ENCODE measurements at places on chromosomes 2 and 18. TPM values are rescaled to one million over a fixed set of nuclear protein-coding genes. Genes with fewer than 3 reads are reported as not detected.

DNA sequence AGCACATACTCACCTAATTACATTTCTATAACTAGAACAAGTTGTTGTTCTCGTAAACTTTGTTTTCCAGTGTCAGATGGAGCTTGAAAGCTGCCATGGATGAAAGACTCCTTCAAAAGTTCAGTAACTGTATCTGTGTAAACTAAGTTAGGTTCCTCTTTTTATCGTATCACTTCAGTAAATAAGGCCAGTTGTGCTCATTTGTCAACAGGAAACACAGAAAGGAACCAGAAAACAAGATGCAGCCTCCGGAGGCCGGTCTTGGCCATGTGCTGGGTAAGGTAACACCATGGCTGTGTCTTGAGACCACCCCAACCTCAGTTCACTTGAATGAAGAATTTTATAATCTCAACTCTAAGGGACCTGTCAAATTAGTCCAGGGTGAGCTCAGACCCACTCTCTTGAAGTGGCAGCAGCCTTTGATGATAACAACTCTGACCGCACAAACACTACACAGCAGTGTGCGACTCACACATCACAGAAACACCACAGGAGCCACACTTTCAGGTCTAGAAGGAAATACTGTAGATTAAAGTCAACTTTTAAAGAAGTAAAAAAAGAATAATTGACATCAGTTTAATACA is 213.8 kb downstream of the AFF3 start:
- no peak for DNase-seq

DNA sequence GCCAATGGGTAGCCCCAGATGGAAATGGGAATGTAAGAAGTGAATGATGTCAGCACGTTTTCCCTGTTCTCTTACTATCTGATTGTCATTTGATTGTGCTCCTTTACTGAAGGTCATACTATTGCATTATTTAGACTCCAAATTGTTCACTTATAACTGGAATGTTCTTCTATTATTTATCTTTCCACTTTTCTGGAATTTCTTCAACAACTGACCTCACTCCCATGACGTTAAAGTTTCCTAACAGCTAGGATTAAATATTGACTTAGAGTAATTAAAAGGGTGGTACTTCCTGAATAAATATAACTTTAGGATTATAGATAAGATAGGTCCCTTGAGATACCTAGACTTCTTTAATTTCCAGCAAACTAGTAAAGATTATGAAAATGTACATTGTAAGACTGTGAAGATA is 10.9 kb upstream of the GULP1 start:
- DNase-seq, result no peak

DNA sequence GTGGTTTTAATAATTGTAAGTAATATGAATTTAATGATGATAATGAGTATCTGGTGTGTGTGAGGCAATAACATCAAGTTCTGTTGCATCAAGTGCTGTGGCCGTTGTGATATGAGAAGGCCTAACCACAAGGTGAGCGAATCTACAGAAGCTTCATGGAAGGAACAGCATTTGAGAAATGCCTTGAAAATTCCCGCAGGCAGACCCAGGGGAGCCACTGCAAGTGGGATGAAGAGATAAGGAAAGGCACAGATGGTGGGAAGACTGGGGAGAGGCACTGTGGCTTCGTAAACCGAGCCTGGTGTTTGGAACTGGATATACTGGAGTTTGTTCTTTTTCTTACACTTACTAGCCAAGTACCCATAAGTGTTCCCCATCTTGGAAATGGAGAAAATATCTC is 357.5 kb downstream of the PTPRM start:
- no peak for DNase-seq

The CYS1 gene
- 245 TPM for total RNA-seq

DNA sequence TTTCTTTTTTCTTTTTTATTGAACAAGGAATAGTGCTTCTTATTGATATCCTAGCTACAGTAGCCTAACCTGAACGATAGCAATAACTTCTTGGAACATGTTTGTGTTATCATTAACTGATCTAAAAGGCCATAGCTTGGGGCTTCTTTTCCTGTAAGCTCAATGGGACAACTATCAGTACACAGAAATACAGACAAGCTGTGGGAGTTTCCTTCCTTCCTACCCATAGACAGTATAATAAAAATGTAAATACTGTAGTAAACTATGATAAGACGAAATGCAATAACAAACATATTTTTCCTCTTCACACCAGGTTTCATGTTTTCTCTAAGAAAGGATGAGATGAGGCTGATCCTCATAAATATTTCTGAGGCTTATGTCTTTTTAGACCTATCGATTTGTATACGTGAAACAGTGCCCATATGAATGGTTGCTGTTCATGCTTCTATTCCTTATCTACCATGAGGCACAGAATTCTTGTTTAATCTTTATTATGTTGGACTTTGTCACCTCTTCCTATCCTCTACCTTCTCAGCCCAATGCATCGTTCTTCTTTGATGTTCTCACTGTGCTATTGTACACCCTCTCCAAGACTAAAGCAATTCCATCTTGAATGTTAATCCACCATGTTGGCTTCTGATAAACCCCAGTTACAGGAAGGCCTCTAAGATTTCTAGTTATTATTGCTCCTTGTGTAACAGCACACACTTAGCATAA is 361.4 kb downstream of the DCC start:
- no peak for DNase-seq

DNA sequence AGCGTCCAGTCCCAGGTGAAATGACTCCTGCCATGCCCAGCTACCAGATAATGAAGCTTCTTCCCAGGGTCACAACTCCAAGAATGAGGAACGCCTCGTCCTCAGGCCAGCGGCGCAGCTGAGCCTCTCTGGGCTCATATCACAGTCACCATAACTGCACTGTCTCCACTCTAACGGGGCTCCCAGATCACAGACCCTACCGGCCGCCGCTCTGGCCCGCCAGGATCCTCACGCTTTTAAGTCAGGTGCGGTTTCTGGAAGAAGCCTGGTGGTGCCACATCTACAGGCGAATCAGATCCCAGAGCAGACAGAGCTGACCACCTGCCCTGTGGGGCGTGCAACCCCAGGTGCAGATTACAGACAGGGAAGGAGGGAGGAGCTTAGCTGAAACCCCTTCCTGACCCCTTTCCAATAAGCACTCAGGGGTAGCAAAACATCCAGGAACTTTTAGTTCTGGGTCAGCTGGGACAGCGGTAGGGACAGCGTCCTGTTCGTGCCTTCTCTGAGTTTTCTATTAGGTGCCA is 3.7 kb upstream of the ACKR3 start:
- DNase-seq, result no peak

The SCN7A gene
- 3.6 TPM for total RNA-seq

DNA sequence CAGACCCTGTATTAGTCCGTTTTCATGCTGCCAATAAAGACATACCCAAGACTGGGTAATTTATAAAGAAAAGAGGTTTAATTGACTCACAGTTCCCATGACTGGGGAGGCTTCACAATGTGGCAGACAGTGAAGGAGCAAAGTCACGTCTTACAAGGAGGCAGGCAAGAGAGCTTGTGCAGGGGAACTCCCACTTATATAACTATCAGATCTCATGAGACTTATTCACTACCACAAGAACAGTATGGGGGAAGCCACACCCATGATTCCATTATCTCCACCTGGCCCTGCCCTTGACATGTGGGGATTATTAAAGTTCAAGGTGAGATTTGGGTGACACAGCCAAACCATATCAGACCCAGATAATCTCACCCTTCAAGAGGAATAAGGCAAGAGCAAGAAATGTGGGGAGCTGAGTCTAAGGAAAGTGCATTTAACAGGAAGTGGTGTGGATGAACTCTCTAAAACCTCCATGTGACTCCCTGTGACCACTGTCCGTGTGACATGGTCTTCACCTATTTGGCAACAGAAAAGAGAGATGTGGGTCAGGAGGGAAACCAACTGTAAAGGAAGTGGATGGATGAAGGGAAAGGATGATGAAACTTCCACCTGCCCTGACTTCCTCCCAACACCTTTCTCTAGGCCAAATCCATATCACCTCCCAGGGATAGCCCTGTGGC is 110.6 kb downstream of the ATL2 start:
- no peak for DNase-seq

GRCh38 chr2:9993488-9994165 is 42.1 kb downstream of the GRHL1 start:
- DNase-seq, result no peak

GRCh38 chr2:38164881-38165280 is 88.9 kb upstream of the CYP1B1 start:
- peak; percentile 59 for DNase-seq

DNA sequence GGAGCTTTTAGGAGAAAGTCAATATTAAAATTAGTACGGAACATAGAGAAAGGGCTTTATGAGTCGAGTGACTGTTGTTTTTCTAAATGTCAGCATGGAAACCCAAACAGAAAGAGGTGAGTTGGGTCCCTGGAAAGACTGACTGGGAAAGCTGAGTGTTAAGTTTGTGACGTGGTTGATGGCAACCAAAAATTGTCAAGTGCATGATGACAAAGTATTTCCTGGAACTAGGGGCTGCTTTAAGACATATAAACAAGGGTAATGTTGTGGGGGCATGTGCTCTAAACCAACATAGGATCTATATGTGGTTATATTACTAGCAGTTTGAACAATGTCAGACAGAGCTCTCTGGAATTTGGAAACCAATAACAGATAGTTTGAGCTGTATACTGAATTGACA is 50.9 kb upstream of the GPD2 start:
- no peak for DNase-seq

GRCh38 chr2:64498438-64498837 is 25.7 kb upstream of the AFTPH start:
- no peak for DNase-seq

The CACNB4 gene
- total RNA-seq, result 2.2 TPM

GRCh38 chr18:6427286-6427685 is 12.6 kb upstream of the L3MBTL4 start:
- DNase-seq, result no peak

DNA sequence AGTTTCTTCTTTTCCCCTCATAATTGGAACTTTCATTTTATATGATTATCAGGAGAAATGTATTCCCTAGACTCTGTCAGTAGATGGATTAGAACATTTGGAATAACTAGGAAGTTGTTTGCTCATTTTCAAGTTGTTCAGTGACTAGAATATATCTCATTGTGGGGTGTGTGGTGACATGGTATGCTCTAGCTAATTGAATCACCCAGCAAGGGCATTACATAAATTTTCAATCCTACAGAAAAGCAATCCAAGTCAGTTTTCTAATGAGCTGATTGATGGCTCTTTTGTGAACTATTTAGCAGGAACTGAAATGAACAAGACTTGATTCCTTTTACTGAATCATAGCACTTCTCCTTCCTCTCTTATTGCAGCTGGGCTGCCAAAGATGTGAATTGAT is 461.4 kb downstream of the TGIF1 start:
- no peak for DNase-seq

GRCh38 chr2:200702646-200703118 is 109.0 kb upstream of the BZW1 start:
- no peak for DNase-seq

Measured in kidney (tissue), 22 donors.